ENCODE measurements at places on chromosomes 6 and 20.

DNA sequence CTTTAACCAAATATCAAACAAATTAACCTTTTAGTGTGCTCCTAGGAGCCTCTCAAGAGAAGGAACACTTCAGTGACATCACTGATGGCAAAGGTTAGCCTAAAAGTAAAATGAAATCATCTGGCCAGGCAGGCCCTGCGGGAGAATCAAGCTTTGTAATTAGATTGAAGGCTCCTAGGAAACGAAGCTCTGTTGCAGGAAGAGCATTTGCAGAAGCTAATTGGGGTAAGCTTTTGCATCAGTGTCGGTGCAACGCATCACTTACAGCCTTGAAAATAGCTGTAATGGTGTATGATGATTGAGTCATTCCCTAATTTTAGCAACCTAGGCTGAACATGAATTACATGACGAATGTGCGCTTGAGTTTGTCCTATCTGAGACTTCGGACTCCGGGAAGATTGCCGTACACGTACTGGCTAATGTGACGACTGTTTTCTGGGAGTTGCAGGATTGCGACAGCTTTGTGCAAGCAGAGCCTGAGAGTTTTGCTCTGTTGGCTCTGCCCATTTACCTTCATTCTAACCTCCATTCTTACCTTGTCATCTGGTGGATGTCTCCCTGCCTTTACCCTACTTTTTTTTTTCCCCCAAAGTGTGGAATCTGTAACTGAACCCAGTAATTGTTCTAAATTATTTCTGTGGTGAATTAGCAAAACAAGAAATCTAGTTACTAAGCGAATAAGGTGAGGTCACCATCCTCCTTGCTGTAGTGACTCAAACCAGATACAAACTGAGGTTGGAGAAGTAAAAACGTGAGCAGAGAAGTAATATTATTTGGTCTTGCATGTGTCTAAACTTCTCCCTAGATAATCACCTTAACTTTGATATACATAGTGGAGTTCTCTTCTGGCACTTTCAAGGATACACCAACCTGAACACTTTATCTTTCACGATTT lies 675.9 kb upstream of the CITED2 start:
- DNase-seq, result no peak

- DNase-seq, result no peak
Measured at GRCh38 chr6:109236115-109237076, 141.1 kb downstream of the CEP57L1 start.

DNA sequence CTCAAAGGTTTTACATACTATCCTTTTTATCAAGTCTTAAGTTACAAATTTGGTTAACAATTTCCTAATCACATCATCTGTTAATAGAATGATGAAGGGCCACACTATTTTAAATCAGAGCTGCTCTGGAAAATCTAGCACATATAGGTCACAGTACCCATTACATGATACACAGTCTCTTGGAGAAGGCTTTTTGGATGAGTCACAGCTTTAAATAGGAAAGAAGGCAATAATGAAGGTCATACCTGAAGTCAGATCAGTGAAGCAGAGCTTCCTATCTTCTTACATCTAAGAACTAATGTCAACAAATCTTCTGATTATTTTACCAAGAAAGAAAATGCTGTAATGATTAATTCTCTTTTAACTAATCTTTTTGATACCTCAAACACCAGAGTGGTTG lies 248.5 kb downstream of the BTBD9 start:
- DNase-seq, result no peak

DNA sequence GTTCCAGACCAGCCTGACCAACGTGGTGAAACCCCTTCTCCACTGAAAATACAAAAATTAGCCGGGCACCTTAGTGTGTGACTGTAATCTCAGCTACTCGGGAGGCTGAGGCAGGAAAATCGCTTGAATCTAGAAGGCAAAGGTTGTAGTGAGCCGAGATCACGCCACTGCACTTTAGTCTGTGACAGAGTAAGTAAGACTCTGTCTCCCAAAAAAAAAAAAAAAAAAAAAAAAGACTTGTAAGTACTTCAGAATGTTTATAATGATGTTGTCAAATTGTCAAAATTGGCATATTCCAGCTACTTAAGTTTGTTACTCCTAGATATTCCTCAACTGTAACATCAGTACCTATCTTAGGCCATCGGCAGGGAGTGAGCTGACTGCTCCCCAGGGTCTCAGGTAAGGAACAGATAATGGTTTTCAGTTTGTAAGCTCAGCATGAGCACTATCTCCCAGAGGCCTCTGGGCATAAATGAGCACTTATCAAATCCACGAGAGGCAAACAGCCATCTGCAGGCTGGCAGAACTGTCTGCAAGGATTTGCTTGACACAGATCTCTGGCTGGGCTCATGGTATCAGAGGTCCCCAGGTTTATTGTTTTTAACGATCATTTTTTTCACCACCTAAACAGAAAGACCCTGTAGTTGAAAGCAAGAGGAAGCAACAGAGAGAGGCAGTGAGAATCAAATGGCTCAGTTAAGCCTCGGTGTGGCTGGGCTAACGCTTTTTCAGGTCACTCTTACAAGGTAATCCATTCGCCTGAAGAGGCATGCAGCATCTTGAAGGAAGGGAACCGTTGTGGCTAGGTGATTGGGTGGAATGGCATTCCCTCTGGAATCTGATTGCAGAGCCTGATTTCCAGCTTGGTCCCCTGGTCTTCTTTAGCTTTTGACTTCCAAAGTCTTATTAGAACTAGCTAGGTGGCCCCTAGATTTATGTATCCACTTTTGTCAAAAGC lies 115.9 kb downstream of the LY86 start:
- no peak for DNase-seq

GRCh38 chr6:168735268-168735949 lies 294.4 kb downstream of the SMOC2 start:
- no peak for DNase-seq

DNA sequence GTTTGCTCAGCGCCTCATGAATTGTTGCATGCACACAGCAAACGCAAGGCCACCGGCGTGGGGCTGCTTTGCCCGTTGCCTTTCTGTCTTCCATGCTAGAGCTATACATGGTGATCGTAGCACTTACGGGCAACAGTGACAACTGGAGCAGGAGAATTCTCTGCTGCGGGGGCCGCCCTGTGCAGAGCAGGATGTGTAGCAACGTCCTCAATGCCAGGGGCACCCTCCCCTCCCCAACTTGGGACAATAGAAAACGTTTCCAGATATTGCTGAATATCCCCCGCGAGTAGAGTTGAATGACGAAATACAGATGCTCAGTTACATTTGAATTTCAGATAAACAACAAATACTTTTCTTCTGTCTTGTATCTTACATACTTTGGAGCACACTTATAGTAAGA lies 198.7 kb downstream of the TFAP2C start:
- no peak for DNase-seq

- no peak for DNase-seq
Measured at GRCh38 chr6:112031960-112032359, 21.9 kb upstream of the CCN6 start.

DNA sequence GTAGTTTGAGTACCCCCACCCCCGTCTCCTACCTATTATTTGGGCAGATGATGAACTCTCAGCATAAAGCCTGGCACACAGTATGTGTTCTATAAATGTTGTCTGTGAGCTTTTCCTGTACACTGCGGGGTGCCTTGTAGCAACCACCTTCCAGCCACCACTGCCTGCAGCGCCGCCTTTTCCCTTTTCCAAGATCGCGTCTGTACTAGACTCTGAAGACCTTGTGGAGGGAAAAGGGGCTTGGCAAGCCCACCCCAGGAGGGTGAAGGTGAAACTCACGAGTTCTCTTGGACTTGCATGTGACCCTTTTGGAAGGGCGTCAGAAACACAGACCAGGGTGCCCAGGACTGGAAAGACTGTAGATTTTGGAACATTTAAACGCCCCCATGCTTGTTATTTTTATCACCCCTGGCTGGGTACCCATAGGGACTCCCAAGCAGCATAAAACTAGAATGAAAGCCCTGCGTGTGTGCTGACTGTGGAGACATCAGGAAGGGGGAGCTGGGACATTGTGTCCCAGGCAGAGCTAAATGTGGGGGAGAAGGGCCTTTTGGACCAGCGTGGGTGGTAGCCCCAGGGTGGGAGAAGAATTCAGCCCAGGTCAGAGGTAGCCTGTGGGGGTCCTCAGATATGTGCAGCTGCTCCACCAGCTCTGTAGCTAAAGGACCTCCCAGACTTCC lies 8.3 kb downstream of the BAK1 start:
- DNase-seq, result no peak

GRCh38 chr6:139679516-139680179 lies 305.2 kb upstream of the CITED2 start:
- no peak for DNase-seq

DNA sequence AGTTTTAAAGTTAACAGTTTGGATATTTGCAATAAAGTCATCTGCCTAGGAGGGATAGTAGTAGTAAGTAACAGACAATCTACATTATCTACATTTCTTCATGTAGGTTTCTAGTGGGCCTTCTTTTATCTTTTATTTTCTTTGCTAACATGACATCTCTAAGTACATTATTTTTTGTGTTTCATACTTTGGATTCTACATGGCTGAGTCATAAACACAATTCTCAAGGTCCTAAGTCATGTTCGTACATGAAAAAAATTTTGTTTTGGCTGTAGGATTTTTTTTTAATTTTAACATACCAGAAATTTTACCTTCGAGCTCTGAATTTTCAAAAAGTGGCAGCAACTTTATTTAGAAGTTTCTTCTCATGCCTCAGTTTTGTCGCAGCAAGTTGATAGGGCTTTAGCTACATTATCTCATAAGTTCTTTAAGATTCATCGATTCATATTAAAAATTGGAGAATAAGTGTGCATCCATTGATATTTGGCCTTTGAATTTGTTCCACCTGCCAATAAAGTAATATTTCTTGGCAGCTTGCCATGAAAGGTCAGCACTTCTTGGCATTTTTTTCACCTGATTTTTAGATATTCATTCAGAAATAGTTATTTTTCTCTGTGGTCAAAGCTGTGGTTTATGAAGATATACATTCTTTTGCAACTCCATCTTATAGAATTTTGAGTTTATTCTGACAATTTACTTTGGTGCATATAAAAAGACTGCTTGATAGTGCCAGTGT lies 146.2 kb downstream of the GRIK2 start:
- DNase-seq, result no peak

DNA sequence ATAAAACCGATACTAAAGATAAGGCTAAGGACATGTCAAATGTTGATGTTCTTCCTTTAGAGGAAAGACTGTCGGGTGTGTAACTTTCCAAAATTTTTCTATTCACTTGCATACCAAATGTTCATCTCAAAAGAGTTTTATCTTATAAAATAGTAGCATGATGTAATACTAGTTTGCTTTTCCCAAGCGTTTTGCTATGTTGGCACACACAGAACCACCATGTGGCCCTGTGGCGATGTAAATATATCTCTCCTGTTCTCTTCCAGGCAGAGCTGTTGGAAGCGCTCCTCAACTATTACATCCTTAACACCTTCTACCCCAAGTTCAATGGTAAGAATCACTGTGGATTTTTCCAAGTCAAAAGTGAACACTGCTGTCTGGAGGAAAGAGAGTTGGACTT lies 26.5 kb downstream of the LBP start:
- DNase-seq, result no peak

DNA sequence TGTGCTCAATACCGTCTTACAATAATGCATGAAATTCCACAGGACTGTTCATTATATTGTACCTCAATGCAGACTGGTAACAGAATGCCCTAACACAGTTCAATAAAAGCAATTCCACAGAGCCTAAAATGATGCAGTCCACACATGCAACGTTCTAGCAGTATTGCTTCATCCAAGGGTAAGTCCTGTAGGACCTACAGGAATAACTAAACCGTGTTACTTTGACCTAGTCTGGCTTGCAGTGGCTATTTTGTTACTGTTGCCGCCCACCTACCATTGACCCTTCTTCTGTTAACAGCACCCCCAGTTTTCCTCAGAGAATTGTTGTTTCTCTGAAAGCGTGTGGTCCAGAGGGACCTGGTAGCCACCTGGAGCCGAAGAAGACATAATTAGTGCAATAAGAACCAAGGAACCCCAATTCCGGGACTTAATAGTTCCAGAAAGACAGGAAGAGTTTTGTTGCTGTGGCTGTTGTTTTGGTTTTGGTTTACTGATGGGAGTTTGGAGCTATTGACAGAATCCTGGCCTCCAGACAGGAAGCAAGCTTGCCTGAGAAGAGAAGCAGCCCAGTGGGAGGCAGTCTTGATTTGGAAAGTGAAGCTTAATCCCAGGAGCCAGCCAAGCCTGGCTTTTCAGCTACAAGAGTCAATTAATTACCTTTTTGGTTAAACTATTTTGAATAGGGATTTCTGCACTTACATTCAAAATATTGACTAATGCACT lies 91.3 kb downstream of the FRK start:
- DNase-seq, result no peak

DNA sequence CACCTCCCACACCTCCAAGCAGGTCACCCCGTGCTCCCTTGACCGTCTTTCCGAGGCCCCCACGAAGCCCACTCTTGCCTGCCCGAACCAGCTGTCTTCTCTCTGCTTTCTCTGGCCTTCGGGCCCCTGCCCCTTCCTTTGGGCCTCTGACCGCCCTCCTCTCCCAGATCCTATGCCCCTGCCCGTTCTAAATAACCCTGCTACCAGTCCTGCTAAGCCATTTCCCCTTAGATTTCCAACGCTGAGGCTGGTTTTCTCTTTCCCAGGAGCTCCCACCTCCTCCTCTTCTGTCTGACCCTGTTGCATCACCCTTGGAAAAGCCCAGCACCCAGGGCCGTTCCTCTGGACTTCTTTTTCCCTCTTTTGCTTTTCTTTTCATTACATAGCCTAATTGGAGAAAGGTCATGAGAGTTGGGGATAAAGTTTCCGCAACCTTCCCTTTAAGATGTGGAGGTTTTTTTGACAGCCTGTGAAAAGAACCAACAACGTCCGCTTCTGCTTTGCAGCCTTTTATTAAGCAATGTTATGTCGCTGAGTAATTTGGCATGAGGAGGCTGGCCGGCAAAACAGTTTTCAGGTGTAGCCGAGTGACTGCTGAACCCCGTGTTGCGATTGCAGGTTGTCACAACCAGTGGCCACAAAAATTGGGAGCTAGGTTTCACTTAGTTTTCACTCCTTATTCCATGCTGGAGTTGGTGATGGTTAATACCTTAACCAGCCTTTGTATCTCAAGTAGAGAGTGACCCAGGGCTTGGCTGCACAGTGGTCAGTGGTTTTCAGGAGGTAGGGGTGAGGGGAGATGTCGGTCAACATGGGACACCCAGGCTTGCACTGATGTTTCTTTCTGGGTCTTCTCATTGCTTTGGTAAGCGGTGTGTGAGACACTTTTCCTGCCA lies 970 bp downstream of the BLTP3A start:
- DNase-seq, result peak; percentile 17

- DNase-seq, result no peak
Measured at GRCh38 chr6:16482702-16483314, 244.4 kb downstream of the GMPR start.

GRCh38 chr6:88365230-88365629 lies 199.1 kb upstream of the CNR1 start:
- no peak for DNase-seq

GRCh38 chr6:122719176-122719575 lies 60.3 kb upstream of the FABP7 start:
- DNase-seq, result no peak

- no peak for DNase-seq
Measured at GRCh38 chr6:150235218-150235617, 92.4 kb downstream of the PPP1R14C start.

- DNase-seq, result no peak
Measured at GRCh38 chr6:27541212-27541932, 68.5 kb upstream of the ZNF184 start.

Measured in stimulated activated naive CD4-positive, alpha-beta T cell (primary cell).